Activated effector memory CD4-positive, alpha-beta T cell treated with Interleukin-2 at 50 U/mL for 16 hours (primary cell): ENCODE measurements at places on chromosomes 5 and 9.

GRCh38 chr5:73986729-73987128, 360.7 kb downstream of the ARHGEF28 start:
- DNase-seq: no peak

DNA sequence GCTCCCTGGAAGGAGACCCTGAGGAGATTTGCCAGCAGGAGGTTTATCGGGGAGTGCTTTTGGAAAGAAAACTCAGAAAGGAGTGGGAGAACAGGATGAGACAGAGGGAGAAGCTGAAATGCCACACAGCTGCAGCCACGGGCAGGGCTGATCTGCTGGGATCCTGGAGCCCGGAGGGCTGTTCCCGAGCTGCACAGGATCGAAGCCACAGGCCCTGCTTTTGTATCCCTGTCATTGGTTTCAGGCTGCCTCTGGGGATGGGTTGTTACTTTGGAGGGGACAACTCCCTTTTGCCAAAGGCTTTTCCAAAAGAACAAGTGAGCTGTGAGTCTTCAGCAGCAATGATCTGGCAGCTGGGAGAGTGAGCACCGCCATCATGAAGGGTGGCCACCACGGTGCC, 152.5 kb upstream of the PTCH1 start:
- DNase-seq: no peak

DNA sequence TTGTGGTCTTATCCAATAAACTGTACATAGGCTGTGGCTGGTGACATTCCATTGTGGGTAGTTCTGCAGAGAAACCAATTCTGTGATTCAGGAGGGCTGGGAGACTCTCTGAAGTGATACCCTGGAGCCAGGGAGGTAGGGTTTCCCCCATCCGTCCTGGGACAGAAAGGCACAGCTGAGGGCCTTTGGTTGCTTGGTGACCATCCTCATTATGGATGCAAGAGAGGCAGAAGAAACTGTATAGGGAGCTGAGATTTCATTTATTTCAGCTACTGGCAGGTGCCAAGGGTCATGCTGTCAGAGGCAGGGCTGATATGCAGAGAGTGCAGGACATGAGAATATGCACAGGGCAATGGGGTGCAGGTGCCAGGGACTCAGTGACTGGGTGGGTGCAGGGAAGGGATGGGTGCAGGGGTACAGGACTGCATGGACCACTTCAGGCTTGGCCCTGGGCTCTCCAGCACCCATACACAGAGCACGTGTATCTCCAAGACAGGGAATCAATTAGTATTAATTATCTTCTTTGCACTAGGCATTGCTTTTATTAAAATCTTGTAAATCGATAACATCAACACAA, 236.5 kb downstream of the ICE1 start:
- no peak for DNase-seq

DNA sequence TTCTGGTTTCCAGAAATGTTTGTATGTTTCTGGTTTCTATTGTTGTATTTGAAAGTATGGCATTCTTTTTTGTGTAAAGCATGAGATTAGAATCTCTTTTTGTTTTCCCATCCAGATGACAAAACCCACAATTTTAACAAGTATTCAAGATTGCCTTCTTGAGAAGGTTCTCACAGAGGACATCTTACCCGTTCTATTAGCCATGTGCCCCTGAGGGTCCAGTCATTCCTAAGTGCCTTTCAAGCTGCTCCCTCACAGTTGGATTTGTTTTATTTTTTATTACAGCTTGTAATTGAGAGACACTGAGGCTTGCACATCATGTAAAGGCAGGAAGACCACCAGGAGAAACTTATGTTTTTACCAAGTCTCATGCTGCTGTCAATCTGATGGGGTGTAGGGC, 19.3 kb upstream of the LOX start:
- no peak for DNase-seq

DNA sequence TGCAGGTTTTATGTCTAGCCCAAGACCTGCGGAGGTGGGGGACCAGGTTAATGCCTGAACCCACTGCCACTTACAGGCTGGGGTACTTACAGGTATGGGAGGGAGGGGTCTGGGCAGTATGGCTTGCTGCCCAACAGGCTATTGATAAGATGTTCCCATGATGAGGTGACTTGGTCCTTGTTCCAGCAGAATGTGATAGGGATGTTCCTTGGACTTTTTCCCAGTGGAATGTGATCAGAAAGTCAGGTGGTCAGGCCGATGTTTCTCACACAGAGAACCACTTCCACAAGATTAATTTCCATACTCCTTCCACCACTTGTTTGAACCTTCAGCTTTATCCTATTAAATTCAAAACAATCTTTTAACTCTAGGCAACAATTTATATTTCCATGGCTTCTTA, 27.0 kb upstream of the GPX3 start:
- DNase-seq: no peak

- no peak for DNase-seq
Measured at GRCh38 chr5:78771260-78772205, 123.0 kb upstream of the LHFPL2 start.

- DNase-seq: no peak
Measured at GRCh38 chr5:10724781-10725507, 36.1 kb downstream of the DAP start.

- no peak for DNase-seq
Measured at GRCh38 chr5:35103637-35104299, 56.0 kb upstream of the AGXT2 start.

- DNase-seq: no peak
Measured at GRCh38 chr9:14271093-14271673, 42.8 kb downstream of the NFIB start.

- DNase-seq: no peak
Measured at GRCh38 chr5:73135429-73136054, 15.2 kb downstream of the TMEM171 start.

- DNase-seq: no peak
Measured at GRCh38 chr5:23112237-23112636, 259.1 kb upstream of the CDH12 start.

DNA sequence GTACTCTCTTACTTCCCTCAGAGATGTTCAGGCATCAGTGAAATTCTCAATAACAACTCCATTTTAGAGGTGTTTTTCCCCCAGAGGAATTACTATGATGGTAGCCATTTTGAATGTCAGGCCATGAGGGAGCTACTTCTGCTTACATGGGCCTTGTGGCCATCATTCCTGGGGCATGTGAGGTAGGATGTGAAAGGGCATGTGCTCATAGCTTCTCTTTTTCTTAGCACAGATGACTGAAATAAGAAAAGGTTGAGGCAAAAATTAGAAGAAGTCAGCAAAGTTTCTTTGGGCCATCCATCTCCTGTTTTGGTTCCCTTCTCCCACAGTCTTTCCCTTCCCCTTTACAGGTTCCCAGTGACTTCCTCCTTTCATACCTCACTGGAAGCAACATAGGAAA, 68.8 kb downstream of the FEM1C start:
- no peak for DNase-seq

DNA sequence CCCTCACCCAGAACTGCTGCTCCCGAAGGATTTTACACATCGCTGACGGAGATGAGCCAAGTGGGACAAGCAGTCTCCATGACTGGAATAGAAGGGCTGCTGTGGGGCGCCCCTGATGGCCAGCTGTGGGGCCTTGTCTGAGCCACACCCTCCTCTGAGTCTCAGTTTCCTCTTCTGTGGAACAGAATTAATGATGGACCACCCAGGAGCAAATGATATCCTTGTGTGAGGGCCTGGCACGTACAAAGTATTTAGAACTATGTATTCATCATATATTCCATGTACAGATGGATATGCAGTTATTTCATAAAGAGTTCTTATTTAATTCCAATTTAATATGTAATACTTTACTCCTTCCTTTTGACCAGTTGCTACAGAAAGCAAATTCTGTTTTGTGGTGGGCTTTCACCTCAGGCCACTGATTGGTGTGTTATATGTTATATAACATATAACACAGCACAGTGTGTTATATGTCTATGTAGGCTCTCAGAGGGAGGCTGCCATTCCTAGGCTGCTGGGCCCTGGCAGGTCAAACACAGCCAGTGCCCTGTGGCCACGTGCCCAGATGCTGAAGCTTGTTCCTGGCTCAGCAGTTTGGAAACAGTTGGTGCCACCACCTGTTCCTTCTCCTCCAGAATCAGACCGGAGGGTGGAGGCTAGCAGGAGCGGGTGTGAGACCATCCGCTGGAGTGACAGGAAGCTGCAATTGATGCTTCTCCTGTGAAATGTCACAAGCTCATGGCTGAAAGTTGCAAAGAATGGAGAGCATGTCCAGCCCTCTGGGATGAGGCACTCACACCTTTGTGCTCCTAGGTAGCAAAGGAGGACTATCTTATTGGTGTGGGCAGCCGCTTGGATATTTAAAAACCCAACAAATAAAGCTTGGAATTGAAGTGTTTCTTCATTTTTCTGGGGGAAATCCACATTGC, 4.4 kb upstream of the FGD3 start:
- no peak for DNase-seq

- DNase-seq: no peak
Measured at GRCh38 chr5:35138232-35138631, 90.5 kb upstream of the AGXT2 start.

GRCh38 chr9:69380301-69380700, 55.3 kb downstream of the ENTREP1 start:
- no peak for DNase-seq

DNA sequence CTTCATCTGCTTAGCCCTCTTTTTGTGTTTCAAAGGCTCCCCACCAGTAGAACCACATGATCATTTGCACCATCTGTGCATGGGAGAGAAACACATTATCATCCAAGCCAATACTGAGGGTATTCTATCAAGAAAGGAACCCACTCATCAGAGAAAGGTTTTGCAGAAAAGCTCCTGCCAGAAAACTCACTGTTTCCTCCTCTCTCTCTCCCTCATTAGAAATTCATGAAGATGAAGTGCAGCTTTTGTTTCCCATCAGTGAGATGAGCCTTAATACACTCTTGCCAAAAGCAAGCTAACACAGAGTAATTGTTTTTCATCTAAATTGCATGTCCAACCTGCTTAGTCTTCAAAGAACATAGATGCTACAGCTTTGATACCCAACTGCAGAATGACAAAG, 142.4 kb upstream of the GRAMD2B start:
- no peak for DNase-seq

DNA sequence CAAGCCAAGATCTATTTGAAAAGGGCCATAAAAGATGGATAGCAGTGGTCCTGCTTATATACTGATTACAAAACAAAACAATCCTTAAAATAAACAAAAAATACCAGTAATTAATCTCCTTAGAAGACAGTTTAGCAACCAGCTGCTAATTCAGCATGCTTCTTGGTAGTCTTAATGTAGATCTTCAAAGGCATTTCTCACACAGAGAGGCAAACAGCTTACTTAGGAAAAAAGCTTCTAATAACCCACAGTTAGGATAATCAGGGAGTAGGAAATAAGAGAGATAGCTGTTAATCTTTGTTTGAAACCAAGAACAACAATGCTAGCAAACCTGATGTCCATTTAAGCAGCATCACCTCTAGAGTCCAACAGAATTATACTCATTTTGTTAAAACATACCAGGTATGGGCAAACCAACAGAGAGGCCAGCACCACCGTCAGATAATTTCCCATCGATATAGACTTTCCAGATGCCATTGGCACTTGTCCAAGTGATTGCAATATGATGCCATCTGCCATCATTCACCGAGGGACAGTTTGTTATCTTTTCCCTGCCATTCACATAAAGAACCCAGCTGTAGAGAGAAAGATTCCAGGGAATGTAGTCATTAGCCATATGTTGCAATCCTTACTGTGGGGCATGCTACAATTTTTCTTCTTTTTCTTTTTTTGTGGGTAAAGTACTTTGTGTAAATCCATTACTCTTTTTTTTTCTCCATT, 105.6 kb upstream of the TXNDC8 start:
- no peak for DNase-seq

GRCh38 chr5:173823721-173824567, 64.2 kb upstream of the CPEB4 start:
- DNase-seq: no peak

GRCh38 chr9:19252174-19252884, 21.8 kb downstream of the DENND4C start:
- no peak for DNase-seq

GRCh38 chr5:9720361-9720760, 90.2 kb upstream of the TAS2R1 start:
- DNase-seq: no peak

DNA sequence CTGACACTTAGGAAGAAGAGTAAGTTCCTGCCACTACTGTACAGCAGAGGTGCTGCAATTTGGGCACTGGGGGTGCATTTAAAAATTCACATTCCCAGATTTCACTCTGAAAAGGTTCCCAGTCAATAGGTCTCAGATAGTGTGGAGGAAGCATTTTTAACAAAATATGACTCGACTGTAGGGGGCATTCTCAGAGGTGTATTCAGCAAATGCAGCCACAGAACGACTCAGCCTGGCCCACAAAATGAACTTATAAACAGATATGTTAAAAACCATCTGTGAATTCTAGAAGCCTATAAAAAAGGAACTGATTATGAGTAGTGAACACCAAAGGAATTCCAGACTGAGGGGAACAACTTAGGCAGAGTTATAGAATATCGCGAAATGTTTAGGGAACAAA, 31.1 kb downstream of the MLLT3 start:
- DNase-seq: no peak

- DNase-seq: no peak
Measured at GRCh38 chr5:170522211-170523141, 18.7 kb downstream of the KCNIP1 start.

DNA sequence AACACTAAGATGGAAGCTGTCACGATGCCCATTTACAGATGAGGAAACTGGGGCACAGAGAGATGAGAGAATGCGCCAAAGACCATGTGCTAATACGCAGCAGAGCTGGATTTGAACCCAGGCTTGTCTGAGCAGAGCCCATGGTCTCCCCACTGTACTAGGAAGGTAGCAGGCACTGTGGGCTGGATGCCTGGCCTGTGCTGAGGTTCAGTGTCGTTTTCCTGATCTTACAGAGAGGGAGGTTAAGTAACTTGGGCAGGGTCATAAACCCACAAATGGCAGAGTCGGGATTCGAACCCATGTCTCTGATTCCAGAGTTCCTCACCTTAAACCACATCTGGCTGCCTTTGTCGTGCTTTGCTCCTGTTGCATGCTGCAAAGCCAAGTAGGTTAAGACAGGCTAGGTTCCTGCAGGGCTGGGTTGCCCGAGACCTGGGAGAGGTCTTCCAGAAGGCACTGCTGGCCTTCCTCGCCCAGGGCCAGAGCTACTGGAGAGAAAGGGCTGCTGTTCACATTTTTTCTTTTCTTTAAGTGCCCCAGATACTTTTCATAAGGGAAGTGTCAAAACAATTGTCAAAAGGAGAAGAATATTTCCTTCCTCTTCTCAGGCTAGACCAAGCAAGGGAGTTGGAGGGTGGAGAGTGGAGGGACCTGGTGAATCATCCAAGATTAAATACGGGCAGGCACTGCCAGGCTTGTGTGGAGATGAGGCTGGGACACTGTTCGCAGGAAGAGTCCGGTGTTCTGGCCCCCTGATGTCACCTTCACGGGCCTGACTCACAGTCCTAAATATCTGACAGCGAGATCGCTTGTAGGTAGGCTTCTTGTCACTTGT, 3.2 kb downstream of the NEK6 start:
- no peak for DNase-seq

GRCh38 chr5:90881626-90882150, 323.1 kb downstream of the ADGRV1 start:
- no peak for DNase-seq

DNA sequence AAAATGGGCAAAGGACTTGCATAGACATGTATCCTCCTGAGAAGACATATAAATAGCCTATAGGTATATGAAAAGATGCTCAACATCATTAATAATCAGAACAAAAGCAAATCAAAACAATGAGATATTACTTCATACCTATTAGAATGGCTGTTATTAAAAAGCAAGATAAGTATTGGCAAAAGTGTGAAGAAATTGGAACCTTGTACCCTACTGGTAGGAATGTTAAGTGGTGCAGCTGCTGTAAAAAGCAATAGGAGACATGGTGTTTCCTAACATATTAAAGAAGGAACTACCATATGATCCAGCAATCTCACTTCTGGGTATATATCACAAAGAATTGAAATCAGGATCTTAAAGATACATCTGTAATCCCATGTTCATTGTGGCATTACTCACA, 69.8 kb upstream of the PRR16 start:
- no peak for DNase-seq
